ENCODE measurements at places on chromosomes 2 and 18. TPM values are rescaled to one million over a fixed set of nuclear protein-coding genes. Genes with fewer than 3 reads are reported as not detected.

- DNase-seq: no peak
These were observed 388.1 kb upstream of the CHAC2 start for GRCh38 chr2:53379547-53379946.

- DNase-seq: no peak
These were observed 304.2 kb downstream of the CYP26B1 start for GRCh38 chr2:71843391-71843850.

GPR75 gene
- total RNA-seq: 2.3 TPM

DNA sequence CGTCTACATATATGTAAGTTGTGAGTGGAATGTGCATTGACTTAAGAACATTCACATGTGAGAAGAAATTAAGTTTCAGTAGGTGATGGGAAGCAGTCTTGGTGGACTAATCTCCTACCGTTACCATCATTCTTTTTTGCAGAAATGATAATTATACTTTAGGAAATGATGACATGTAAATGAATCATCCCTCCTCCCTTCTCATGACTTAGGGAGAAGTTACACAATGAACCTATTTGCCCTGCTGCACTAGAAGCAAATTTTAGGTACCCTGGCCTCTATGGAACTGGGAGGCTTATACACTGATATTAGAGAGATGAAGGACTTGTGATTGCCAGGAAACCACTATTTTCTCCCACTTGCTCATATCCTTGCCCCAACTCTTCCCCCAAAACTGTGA is 214.2 kb downstream of the CALCRL start:
- DNase-seq: no peak

- DNase-seq: no peak
These were observed 718.7 kb upstream of the SLC8A1 start for GRCh38 chr2:41170589-41170988.

DNA sequence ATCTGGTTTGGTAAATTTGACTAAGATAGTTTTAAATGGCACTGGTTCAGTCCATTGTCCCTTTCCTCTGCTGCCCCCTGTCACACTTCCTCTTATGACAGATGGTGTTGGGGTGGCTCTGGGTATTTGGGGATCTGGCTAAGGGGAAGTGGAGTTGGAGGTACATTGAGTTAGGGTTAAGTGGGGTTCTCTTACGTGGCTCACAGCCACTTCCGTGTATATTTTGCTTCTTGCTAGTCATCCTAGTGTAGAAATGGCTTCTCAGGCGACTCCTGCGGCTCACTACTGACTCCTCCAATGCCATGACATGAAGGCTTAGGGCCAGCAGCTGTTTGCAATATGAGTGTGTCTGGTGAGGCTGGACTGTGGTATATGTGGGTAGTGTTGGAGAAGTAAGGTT is 187.0 kb downstream of the HAUS1 start:
- no peak for DNase-seq

DNA sequence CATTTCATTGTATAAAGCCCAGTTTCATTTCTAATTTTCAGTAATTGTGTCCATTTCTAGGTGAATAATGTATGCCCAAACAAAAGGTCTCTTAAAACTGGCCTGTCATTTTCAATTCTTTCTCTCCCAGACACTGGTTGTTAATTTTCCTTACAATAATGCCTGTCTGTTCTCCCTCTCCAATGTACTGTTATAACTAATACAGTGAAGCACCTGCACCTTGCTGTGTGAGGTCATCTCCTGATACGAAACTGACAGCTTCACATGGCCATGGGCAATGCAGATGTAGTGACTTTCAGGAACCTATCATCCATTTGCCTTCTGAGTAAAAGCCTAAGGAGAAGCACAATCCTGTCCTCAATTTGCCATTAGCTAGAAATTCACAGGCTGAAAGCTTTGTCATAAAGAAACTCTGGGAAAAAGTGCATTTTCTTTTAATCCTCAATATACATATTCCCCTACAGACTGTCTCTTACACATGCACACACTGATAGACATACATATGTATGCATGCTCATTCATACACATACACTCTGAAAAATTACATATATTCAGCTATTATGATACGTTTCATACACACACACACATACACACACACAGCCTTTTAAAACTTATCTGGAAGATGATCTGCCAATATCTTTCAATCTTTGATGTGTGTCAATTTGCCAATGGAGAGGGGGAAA is 1030.3 kb downstream of the TDRD15 start:
- DNase-seq: no peak

RUFY4 gene
- not detected for total RNA-seq

ANO7 gene
- total RNA-seq: 4.1 TPM

- DNase-seq: no peak
These were observed 13.7 kb upstream of the FOSL2 start for GRCh38 chr2:28378679-28379584.

MALL gene
- total RNA-seq: 0.24 TPM

CFC1B gene
- not detected for total RNA-seq

- no peak for DNase-seq
These were observed 21.4 kb upstream of the MGAT5 start for GRCh38 chr2:134232461-134232860.

SRD5A2 gene
- total RNA-seq: not detected

- no peak for DNase-seq
These were observed 164.0 kb downstream of the EN1 start for GRCh38 chr2:118683460-118683859.

CFAP65 gene
- not detected for total RNA-seq

GRCh38 chr2:205495819-205496218 is 186.5 kb upstream of the NRP2 start:
- DNase-seq: no peak

APCDD1 gene
- total RNA-seq: not detected

DNA sequence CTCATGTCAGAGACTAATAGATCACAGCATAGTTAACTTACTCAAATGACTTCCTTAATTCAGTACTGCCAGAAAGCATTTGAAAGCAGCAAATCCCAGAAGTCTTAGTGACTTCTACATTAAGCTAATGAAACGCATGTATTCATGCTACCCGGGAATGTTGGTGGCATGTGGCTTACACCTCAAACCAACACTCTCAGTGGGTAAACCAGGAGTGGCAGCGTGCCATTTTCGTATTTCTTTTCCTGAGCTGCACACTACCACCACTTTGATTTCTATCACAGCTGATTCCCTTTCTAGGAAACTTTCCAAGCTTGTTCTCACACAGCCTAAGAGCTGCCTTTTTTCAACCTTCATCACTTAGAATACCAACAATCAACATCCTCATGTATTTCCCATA is 646.6 kb downstream of the NRXN1 start:
- no peak for DNase-seq

TSPYL6 gene
- total RNA-seq: 8.8 TPM

GRCh38 chr2:147223119-147223518 is 621.7 kb upstream of the ACVR2A start:
- no peak for DNase-seq

DNA sequence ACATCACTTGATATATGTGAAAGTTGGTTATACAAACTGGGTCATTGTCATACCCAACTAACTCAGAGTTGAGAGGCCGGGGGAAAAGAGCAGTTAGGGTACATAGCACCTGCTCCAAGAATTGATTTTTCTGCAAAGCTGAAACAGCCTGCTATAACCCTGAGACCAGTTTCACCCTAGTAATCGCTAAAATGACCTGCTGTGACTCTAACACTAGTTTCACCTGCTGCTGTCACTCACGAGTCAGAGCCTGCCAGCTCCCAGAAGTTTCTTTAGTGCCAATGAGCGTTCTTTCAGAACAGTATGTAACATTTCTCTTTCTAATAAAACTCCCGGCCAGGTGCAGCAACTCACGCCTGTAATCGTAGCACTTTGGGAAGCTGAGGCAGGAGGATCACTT is 28.0 kb downstream of the SRSF7 start:
- no peak for DNase-seq

- no peak for DNase-seq
These were observed 42.9 kb downstream of the ZNF385B start for GRCh38 chr2:179818546-179818945.

AGXT gene
- 0.18 TPM for total RNA-seq

DNA sequence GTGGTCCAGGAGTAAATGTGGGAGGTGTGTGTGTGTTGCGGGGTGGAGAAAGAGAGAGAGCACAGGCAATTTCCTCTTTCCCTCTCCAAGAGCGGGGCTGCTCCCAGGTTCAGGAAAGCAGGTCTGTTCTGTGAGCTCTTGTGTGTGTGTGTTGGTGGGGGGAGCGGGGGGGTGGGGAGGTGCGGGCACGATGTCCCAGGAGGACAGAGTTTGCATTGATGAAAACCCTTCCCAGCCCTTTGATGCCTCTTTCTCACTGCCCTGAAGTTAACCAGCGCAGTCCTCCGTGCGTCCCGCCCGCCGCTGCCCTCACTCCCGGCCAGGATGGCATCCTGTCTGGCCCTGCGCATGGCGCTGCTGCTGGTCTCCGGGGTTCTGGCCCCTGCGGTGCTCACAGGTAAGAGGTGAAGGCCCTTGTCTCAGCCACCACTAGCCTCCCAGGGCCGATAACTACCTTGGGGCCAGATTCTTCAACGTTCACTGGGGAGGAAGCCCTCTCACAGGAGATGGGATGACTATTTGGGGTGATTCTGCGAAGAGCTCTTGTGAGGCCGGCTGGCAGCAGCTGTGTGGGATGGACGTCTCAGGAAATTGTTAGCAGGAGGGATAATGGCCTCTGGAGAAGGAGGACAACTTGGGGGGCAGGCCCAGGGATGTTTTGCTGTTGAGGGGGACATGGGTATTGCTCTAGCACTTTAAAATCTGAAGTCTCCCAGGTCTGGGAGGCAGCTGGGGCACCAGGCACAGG is at the start of gene SNORC:
Gene SNORC (plus strand): TSS at position 247 of the 748 bp plus-strand sequence. CDS start 78 bp downstream, at position 325.
- DNase-seq: no peak

CFC1 gene
- total RNA-seq: not detected

GRCh38 chr2:13596233-13596632 is 879.5 kb downstream of the TRIB2 start:
- no peak for DNase-seq

UGT1A3 gene
- not detected for total RNA-seq

PDE11A gene
- 5.7 TPM for total RNA-seq

ZNF385B gene
- not detected for total RNA-seq

- DNase-seq: no peak
These were observed 21.8 kb upstream of the USP40 start for GRCh38 chr2:233588400-233588799.

DNA sequence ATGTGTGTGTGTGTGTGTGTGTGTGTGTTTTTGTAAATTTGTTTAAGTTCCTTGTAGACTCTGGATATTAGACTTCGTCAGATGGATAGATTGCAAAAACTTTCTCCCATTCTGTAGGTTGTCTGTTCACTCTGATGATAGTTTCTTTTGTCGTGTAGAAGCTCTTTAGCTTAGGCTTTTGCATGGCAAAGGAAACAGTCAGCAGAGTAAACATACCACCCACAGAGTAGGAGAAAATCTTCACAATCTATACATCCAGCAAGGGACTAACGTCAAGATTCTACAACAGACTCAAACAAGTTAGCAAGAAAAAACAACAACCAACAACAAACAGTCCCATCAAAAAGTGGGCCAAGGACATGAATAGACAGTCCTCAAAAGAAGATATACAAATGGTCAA is 336.7 kb upstream of the ATP5MC3 start:
- DNase-seq: no peak

ASXL3 gene
- not detected for total RNA-seq

DNAJC27 gene
- 2.4 TPM for total RNA-seq

PID1 gene
- not detected for total RNA-seq
